Jurkat, Clone E6-1 (cell line): ENCODE measurements at places on chromosomes 5 and 9.

DNA sequence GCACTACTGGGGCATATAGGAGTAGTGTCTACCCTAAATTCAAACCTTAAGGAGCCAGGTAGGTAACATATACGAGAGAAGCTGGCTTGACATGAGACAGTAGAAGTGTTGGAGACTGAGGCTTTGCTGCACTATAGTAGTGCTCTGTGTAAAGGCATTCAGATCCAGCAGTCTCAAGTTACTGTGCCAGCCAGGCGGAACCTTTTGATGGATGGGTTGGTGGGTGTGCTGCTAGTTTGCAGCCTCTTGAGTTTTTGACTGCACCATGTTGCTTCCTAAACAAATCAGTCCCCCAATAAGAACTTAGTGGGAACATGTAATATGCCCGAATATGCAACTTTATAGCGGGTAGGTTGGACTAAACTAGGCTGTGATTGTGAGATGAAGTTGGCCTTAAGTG lies 1.5 kb downstream of the CLTA start:
- no peak for DNase-seq

DNA sequence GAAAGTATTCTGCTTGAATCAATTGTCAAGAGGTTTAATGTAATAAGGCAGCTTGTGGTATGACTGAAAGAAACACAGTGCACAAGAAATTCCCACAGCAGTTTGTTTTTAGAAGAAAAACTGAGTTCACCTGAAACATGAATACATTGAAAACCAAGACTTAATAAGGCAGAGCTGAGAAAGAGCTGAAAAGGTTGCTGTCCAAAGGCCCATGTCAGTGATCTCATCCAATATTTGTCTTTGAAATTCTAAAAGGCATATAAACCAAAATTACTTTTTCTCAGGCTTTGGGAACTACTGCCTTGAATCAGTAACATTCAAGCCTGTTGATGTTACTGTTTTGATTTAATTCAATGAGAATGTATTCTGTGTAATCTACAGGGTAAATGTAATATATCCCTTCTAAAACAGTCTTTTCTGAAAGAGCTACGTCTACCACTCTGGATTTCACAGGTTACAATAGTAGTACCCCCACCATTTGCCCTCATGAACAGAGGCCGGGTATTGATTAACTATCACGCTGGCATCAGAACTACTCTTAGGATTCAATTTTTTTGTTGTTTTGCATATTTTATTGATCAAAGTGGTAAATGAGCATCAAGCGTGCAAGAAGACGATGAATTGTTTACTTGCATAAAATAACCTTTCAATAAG lies 57.8 kb downstream of the PPIC start:
- DNase-seq: no peak

DNA sequence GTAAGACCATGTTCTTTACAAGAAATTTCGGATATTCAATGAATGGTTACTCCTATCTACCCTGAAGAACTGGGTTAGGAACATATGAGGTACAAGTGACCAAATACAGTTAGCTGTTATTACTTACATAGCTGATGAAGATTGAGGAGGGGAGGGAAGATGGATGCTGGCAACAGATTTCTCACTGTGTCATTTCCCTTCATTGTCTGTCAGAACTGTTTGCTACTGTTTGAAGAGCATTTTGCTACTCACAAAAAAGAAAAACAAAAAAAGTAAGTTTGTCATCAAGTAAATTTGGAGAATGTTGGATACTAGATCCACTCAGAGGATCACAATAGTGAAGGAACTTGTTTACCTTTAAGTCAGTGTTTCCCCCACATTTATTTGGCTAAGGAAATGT lies 53.7 kb downstream of the ENC1 start:
- DNase-seq: no peak

DNA sequence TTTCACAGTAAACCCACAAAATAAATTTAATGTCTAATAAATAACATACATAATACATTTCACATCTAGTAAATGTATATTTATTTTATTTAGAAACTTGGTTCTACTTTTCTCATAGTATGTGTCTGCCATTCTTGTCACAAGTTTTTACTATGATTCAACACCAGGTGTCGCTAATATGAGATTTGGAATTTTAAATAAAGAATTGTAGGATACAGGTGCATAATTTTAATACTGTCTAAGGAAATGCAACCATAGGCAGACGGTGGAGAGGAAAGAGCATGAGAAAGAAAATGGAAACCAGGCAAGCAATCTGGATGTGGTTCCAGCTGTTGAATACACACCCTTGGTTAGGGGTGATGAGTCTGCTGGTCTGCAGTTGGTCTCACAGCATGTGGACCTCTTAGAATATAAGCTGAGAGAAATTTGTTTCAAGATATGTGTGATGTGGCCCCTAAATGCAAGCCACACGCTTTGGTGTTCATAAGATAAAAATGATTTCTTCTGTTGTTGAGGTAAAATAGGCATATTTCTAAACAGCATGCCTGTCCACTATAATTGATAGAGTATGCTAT lies 114.7 kb upstream of the TXNDC8 start:
- DNase-seq: no peak

DNA sequence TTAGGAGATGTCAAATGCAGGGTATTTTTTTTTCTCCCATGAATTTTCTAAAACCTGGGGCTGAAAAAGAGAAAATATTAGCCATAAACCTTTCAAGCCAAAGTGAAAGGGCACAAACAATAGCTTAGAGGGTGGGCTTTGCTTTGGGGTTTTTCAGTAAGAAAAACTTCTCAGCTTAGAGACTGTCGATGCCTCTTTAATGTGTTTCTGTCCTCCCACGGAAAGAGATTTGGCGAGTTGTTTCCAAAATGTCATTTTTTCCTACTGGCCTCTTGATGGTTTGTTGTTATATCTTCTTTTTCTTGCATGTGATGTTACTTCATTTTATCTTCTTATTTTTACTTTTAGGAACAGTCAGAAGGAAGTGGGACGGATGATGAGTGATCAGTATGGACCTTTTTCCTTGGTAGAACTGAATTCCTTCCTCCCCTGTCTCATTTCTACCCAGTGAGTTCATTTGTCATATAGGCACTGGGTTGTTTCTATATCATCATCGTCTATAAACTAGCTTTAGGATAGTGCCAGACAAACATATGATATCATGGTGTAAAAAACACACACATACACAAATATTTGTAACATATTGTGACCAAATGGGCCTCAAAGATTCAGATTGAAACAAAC lies 177.3 kb downstream of the SMARCA2 start:
- no peak for DNase-seq

GRCh38 chr5:138096997-138097828 lies 13.4 kb downstream of the WNT8A start:
- no peak for DNase-seq

DNA sequence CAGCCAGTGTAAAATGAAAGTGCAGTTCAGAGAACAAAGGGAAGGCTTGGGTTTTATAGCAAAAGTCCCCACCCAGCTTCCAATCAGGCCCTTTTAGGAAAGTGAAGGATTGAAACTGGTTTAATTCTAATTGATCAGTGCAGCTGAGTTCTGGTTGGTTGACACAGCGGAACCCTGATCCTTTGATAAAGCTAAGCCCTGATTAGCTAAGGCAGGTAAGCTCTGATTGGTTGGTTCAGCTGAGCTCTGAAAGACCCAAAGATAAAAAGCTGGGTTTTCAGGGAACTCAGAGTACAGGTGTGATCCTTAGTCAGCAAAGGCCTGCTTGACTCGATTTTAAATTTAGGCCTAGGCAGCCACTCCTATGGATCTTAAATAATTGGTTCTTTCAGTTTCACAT lies 70.8 kb upstream of the PRRC1 start:
- no peak for DNase-seq

GRCh38 chr5:126746290-126746689 lies 30.6 kb upstream of the LMNB1 start:
- no peak for DNase-seq

- DNase-seq: no peak
These were observed 32.2 kb upstream of the CDH18 start for GRCh38 chr5:20020247-20020646.

DNA sequence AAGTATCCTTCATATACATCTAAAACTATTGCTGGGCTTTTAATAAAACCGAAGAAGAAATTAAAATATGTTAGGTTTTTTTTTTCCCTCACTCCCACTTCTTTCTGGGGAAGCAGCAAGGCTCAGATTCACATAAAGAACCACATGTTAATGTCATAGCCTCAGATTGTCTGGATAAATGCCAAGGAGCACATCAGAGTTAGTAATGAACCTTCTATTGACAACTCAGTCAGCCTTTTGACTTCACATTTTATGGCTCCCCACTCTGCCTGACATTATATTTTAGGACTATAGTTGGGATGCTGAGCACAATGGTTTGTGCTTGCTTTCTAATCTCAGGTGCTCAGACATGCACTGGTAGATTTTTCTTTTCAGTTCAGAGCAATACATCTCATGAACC lies 21.8 kb downstream of the DMAC1 start:
- no peak for DNase-seq

- no peak for DNase-seq
These were observed 58.5 kb downstream of the DCP2 start for GRCh38 chr5:113035096-113035495.

- no peak for DNase-seq
These were observed 23.9 kb upstream of the CTSL start for GRCh38 chr9:87701931-87702421.

DNA sequence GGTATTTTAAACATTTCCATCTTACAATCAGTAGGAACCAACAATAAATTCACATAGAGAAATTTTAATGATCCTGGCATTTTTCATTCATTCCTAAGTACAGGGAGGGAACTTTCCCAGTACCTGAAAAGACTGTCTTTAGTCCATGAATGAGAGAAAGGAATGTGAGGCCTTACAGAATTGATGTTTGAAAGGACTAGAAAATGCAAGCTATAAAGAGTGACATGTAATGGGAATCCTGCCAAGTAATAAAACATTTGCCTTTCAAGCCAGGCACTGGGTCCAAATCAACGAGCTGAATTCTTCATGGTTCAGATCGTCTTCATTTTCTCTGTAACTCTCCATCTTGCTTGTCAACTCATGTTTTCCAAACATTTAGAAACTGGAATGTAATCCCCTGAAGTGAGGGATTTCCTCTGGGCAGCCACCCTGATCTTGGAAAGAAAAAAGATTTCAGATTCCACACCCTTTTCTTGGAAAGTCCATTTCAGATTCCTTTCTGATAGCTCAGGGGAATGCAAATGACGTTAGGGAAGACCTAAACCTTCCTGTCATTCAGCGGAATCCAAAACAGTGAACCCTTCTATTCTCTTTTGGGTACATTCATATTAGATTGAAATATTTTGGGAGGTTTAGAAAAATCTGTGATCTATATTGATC lies 315.8 kb downstream of the SH3GL2 start:
- DNase-seq: no peak
